ENCODE measurements at places on chromosomes 7 and 10.

DNA sequence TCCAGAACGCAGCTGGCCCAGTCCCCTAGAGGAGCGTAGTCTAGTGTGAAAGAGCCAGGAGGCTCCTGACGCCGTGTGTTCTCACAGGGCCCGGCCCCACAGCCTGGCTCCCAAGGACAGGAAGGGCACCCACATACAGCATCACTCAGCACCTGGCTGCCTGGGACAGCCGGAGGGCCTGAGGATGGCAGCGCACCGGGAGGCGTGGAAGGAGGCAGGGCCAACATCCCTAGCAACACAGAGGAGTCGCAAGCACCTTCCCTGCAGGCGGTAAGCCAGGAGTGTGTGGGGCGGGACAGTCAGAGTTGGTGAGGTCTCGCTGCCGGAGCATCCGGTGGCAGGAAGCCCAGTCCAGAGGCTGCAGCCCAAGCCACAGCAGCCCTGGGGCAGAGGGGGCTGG lies 125.8 kb downstream of the MAD1L1 start:
- DNase-seq, result no peak

DNA sequence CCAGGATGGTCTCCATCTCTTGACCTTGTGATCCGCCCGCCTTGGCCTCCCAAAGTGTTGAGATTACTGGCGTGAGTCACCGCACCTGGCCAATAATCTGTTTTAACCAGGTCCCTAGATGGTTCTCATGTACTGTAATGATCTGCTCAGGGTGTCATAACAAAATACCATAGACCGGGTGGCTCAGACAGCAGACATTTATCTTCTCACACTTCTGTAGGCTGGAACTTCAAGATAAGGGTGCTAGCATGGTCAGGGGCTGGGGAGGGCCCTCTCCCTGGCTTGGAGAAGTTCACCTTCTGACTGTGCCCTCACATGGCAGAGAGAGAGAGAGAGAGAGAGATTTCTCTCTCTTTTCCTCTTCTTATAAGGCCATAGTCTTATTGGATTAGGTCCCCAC lies 279.4 kb upstream of the LYZL1 start:
- no peak for DNase-seq

DNA sequence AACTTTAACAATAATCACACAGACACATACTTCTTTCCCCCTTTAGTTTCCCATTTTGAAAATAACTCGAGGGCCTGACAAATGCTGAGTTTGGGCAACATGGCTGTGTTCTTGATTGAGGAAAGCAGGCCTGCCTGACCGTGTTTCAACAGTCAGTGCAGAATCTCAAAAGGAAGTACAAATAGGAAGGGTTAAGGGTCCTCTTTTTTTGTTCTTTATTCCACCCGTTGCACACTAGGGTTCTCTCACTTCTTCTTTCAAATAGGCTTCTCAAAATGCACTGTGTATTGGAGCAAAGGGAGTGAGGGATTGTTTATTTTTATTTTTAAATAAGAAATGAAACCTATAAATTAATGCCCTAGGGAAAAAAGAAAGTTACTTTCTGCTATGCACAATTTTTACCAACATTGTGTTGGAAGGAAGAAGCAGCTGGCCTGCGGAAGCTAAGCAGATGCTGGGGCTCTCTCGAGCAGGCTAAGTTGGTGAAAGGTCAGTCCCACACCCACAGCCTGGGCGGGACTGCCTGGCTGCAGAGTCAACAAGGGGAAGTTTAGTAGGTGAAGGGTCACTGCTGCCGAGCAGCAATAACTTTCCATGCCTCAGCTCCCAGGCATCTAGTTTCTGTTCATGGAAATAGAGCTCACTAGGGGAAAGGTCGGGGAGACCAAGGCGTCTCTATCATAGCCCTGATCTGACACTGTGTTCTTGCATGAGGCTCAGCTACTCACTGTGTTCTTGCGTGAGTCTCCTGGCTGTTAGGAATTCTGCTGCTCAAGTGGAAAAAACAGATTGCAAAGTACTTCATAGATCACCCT lies 12.2 kb upstream of the PDK4 start:
- DNase-seq, result peak; percentile 34

- no peak for DNase-seq
Observed at GRCh38 chr10:118953598-118954393, 75.7 kb upstream of the NANOS1 start.

GRCh38 chr7:87027900-87028299 lies 31.6 kb downstream of the ELAPOR2 start:
- no peak for DNase-seq

- DNase-seq, result no peak
Observed at GRCh38 chr7:131600085-131600881, 43.9 kb upstream of the PODXL start.

DNA sequence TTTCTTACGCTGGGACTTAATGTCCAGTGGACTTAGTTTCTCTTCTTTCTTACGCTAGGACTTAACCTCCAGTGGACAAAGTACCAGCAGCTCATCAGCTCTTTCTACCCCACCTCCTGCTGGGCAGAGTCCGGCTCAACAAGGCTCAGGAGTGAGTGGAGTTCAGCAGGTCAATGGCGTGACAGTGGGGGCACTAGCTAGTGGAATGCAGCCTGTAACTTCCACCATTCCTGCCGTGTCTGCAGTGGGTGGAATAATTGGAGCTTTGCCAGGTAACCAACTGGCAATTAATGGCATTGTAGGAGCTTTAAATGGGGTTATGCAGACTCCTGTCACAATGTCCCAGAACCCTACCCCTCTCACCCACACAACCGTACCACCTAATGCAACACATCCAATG lies 199.7 kb downstream of the MLLT10 start:
- no peak for DNase-seq

DNA sequence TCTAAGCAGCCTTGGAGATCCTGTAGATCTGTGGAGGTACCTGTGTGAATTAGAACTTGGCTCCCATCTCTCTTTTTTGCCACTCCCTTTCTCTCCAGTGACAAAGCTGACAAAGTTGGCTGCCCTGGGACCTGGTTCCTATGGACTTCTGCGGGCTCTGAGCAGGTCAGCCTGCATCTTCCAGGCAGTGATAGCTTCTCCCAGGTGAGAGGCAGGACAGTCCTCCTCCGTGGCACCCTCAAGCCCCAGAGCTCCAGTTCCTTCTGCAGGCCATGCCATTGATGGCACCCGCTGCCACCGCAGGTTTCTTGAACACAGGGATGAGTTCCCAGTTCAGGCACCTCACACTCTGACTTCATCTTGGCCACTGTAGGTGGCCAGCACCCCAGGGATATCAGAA lies 73.5 kb upstream of the GRB10 start:
- no peak for DNase-seq

- no peak for DNase-seq
Observed at GRCh38 chr7:25557379-25557917, 329.2 kb upstream of the NPVF start.
